ENCODE measurements at places on chromosomes 12 and 14.

DNA sequence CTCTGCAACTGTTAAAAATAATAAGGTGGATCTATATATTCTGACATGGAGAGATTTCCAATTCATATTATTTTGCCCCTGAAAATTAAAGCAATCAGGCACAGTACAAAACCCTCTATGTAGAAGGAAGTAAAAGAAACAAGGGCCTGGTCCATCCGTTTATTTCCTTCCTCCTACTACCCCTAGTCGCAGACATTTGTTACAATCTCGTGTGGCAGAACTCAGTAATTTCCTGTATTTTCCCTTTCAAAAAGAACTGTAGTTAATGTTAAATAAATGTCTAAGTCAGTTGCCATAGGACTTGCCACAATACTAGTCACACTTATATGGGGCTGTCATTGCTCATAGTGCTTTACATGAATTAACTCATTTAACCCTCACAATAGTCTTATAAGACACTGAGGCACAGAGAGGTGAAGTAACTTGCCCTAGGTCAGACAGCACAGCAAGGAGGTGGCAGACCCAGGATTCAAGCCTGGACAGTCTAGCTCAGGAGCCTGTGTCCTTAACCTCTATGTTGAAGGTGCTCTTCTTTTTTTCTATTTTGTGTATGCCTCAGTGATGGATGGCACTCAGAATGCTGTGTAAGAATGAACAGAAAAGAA is 24.2 kb downstream of the NINJ2 start:
- no peak for DNase-seq

GRCh38 chr12:121238086-121238485 is 28.2 kb downstream of the P2RX4 start:
- no peak for DNase-seq

GRCh38 chr12:84843593-84844144 is 68.9 kb downstream of the SLC6A15 start:
- no peak for DNase-seq

DNA sequence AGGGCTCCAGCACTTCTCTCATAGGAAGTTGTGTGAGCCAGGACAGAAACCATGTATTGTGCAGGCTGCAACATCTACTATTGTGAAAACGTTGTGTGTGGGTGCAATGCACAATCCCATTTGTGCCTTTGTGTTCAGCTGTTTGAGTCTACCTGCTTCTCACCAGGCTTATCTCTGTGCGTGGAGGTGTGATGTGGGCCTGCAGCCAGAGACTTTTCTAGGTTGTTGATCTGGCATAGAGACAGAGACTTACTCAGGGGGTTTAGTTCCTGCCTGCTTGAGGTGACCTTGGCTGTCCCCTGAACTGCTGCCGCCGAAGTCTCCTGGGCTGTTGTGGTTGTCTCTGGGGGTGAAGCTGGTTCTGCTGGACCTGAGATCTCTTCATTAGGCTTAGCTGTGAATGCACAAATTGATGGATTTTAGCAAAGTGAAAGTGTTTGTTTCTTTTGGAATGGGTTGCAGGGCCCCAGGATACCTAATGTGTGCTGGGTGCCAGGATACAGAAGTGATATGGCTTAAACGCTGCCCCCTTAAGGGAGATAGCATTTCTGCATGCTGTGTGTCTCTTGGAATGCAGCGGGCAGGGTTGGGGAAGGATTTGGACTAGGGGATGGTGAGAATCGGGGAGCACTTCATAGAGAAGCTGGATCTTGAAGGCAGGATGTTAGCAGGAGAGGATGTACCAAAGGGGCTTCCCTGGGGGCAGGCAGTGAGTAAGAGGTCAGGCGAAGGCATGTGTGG is 2.5 kb downstream of the LACRT start:
- DNase-seq, result no peak

DNA sequence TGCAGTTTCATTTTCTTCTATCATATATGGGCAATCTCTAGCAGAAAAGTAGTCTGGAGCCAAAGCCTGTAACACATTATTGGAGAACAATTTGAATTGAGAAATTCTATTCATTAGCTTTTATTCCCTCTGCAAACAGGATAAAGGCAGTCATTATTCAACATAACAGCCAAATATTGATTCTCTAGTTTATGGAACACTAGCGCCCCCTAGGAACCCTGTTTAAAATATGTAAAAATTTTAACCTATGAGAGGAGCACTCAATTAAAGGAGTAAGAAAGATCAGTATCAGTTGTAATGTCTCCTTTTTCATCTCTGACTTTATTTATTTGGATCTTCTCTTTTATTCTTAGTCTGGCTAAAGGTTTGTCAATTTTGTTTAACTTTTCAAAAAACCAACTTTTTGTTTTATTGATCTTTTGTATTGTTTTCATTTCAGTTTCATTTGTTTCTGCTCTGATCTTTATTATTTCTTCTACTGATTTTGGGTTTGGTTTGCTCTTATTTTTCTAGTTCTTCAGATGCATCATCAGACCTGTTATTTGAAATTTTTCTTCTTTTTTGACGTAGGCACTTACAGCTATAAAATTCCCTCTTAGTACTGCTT is 4.8 kb upstream of the LMNTD1 start:
- DNase-seq, result no peak

GRCh38 chr14:105075379-105076295 is 10.4 kb upstream of the GPR132 start:
- DNase-seq, result peak; percentile 33

GRCh38 chr12:64500394-64500793 is 48.5 kb downstream of the TBK1 start:
- DNase-seq, result no peak
